ENCODE measurements at places on chromosomes 1 and 21.

DNA sequence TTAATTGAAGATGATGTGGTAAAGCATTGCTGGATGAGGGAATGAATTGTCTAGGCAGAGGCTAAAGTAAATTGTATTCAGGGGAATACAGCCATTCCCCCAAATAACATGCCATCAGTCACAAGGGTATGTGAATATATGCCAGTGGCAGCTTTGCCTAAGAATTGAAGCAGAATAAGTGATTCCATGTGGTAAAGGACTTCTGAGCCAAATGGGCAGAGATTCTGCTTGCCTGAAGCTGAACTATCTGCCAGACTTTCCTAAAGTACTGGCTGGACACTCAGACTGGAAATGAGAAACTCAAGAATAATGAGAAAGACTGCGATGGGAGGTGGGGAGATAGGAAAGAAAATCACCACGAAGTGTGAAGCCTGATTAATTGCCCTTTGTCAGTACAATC lies 2.4 kb downstream of the LIX1L start:
- DNase-seq = no peak

- no peak for DNase-seq
Measured at GRCh38 chr1:80217377-80217986, 1211.0 kb upstream of the ADGRL4 start.

DNA sequence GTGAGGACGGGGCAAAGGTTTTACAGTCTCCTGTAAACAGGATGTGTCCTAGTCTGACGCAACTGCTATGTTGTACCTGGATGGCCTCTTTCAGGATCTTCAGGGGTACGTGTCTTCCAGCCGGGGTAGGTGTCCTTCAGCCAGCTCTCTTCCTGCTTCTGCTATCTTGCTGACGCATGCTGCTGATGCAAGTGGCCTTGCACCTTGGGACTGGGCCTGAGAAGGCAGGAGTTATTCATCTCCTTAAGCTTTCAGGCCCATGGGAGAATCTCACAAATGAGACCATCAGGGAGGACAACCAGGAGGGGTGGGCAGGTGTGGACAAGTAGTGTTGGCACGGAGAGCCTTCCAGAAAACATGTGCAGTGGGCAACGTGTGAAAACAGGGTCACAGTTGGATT lies 7.9 kb upstream of the SPRR1B start:
- no peak for DNase-seq

- peak; percentile 76 for DNase-seq
Measured at GRCh38 chr1:109277434-109278204, 5.3 kb downstream of the PSRC1 start.

GRCh38 chr1:181658581-181658980 lies 175.3 kb downstream of the CACNA1E start:
- DNase-seq = no peak

GRCh38 chr1:235102993-235103411 lies 25.6 kb downstream of the TOMM20 start:
- no peak for DNase-seq

DNA sequence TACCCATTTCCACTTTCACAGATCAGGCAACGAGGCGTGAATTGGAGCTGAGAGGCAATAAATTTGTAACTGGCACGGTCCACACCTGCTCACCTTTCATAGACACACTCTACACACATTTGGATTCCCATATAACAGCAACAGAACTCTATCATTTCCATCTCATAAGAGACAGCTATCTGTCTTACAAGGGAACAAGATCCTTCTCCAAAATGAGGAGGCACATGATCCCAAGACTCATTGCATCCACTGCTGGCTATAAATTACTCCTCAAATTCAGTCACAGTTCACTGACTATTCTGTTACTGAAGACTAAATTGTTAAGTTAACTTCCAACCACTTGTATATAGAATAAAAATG lies 342.8 kb downstream of the MATN1 start:
- no peak for DNase-seq

GRCh38 chr1:168568346-168568745 lies 8.1 kb upstream of the XCL1 start:
- DNase-seq = no peak

GRCh38 chr1:244388961-244389360 lies 62.7 kb downstream of the ADSS2 start:
- DNase-seq = no peak

DNA sequence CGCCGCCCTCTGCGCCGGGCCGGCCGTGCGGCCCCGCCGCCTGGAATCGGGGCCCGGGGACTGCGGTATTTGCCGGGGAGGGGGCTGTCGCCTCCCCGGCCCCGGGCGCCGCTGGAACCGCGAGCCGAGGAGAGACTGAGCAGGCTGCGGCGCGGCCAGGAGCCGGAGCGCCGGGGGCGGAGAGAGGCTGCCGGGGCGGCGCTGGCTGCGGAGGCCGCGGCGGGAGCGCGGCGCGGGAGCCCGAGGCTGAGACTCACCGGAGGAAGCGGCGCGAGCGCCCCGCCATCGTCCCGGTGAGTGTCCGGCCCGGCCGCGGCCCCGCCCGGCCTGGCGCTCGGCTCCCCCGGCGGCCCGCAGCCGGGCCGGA lies 746 bp downstream of the DYRK1A start:
- DNase-seq = peak; percentile 4

DNA sequence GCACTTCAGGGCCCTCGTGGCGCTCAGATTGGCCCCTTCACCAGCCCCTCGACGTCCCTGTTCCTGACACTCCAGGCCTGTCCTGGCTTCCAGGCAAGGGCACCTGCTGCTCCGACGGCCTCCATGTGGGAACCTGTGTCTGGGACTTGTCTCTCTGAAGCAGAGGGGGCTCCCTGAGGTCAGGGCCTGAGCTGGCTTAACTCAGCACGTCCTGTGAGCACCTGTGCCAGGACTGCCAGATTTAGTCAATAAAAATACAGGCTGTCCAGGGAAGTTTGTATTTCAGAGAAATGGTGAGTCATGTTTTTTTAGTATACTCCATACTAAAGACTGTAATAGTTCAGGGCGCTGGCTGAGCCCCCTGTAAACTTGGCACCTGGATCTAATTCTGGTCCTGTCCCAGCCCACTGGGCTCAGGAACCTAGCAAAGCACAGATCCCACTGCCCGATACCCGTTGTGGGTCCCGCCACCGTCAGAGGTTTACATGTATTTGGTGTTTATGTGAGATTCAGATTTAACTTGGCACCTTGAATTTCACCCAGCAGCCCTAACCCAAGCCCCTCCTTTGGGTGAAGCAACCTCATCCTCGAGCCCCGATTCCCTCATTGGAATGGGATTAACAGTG lies 109.9 kb upstream of the IFFO2 start:
- peak; percentile 44 for DNase-seq

DNA sequence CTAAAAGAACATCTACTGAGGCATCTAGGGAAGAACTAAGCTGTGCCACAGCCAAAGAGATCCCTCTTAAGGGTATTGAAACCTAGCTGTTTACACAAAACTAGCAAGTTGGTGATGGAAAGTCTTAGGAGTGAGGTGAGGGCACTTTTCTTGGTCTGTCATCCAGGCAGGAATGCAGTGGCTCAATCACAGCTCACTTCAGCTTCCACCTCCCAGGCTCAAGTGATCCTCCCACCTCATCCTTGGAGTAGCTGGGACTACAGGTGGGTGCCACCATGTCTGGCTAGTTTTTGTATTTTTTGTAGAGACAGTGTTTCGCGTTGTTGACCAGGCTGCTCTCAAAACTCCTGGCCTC lies 2.4 kb downstream of the PLEKHO1 start:
- no peak for DNase-seq

GRCh38 chr1:185860311-185860710 lies 126.1 kb downstream of the HMCN1 start:
- DNase-seq = no peak

GRCh38 chr1:206041640-206042039 lies 11.3 kb upstream of the RHEX start:
- DNase-seq = no peak

- DNase-seq = no peak
Measured at GRCh38 chr1:31802190-31803150, 13.4 kb downstream of the SPOCD1 start.

- no peak for DNase-seq
Measured at GRCh38 chr1:103517380-103518047, 8.0 kb upstream of the RNPC3 start.

GRCh38 chr1:119101563-119101962 lies 38.9 kb downstream of the WARS2 start:
- DNase-seq = no peak

GRCh38 chr1:50098591-50099021 lies 10.1 kb upstream of the ELAVL4 start:
- DNase-seq = no peak

- no peak for DNase-seq
Measured at GRCh38 chr1:111509997-111510375, 6.6 kb upstream of the ADORA3 start.

GRCh38 chr1:184974056-184974836 lies at the start of gene NIBAN1:
TSS of gene NIBAN1 (minus strand) at chr1:184974508. CDS start at chr1:184974356, 152 bp downstream.
- DNase-seq = peak; percentile 50

GRCh38 chr1:54407404-54408146 lies 1.4 kb upstream of the SSBP3 start:
- DNase-seq = peak; percentile 87

DNA sequence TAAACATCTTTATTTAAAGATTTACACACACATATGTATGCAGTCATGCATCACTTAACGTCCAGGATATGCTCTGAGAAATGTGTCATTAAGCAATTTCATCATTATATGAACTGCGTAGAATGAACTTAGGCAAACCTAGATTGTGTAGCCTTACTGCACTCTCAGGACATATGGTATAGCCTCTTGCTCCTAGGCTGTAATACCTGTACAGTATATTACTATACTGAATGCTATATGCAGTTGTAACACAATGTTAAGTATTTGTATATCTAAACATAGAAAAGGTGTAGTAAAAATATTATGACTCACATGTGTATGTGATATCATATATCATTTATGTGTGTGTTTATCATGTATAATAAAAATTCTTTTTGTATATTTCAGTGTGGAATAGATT lies 73.2 kb upstream of the QSOX1 start:
- no peak for DNase-seq

DNA sequence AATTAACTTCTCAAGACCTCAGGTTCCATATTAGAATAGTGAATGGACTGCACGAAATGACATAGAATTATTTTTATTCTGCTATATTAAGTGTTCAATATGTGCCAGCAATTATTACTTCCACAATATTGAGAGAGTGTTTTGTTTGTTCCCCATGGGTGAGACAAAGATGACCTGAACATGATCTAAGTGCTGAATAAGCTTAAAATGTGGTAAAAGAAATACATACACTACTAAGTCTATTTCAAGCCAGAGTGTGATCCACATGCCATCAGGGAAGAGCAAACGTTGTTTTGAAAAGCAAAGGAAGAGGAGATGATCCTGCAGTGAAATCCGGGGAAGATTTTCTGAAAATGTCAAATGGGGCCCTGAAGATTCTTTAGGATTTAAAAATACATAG lies 59.8 kb upstream of the RUNX1 start:
- DNase-seq = no peak

- DNase-seq = no peak
Measured at GRCh38 chr1:167106119-167106461, 12.2 kb downstream of the STYXL2 start.

DNA sequence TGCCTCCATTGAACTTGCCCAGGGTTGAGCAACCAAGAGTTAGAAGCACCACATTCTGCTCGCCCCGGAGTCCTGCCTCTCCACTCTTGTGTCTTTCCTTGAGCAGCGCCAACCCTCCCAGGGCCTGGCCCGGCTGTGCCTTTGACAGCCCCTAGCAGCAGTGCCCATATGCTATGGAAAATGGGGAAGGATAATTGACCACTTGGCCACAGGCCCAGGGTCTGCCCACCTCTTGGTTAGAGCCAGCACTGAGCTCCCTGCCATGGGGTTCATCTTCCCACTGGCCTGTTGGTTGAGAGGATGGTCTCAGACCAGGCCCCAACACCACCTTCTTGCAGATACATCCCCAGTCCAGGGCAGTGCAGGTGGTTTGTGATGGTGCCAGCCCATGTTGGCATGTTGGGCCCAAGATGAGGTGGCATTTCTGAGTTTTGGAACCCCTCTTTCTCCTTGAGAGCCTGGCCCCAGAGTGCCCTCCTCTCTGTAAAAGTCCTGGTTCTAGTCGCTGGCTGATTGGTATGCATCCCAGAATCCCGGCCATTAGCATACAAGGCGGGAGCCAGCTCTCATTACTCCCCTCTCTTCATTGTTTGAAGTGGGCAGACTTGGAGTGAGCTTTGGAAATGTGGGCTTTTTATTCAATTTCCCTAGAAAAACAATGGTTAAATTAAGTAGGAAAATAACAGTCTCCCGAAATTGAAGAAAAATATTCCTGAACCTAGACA lies 7.6 kb downstream of the ARHGEF10L start:
- no peak for DNase-seq

DNA sequence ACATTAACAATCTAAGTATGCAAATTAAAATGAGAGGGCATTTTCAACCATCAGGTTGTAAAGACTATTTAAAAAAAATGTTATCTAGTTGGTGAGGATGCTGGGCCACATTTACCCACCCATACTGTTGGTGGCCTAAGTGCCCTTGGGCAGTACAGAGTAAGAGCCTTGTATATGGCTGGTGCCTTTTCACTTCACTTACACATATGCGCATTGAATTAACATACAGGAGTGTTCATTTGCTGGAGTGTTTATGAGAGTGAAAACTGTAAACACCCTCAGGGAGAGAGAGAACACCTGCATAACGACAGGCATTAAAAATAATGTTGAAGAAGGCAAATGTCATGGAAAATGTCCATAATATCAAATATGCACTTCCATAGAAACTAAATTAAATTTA lies 427.1 kb downstream of the PCP4 start:
- DNase-seq = no peak

GRCh38 chr1:216903382-216903740 lies 180.1 kb upstream of the ESRRG start:
- DNase-seq = no peak

DNA sequence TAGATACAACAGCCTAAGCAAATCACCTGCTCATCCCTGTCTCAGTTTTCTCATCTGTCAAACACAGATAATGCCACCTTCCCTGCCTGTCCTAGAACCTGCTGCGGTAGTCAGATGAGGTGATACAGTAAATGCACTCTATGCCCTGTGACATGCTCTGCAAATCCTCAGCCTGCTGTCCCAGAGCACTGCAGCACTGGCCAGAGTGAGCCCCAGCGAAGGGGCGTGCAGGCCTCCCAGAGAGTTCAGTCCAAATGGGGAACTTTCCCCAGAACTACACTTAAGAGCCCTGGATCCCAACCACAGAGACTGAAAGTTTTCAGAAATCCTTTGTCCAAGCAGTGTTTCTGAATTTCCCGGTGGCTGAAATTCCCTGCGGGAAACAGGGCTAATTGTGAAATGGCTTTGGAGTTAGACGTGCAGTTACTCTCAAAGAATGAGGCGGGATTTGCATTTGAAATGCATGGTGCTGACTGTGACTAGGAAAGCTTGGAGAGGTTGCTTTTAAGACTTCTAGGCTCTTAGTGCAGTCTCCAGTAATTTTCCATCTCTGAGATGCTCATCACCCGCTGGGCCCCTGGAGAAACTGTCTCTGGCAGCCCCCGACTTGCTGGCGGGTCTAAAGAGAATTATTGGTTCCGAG lies 206.5 kb upstream of the AJAP1 start:
- no peak for DNase-seq

DNA sequence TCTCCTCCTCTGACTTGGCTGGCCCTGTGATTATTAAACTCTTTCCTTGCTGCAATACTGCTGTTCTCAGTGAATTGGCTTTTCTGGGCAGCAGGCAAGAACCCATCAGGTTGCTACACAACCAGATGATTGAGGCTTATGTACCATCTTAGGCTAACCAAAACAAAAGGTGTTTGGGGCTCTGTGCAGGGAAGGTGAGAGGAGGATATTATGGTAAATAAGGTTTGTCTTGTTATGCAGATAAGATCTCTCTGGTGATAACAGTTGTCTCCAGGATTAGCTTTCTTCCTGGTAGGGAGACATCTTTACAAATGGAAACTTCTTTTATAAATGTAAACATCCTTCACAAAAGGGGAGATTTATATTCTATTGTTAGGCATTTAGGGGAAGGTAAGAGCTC lies 44.5 kb upstream of the GORAB start:
- DNase-seq = no peak
